D721Med (cell line): ENCODE measurements at places on chromosomes 5 and 9.

GRCh38 chr9:94157050-94157801, 73.0 kb downstream of the PTPDC1 start:
- DNase-seq = no peak

- DNase-seq = no peak
These were observed 7.6 kb downstream of the SPRY4 start for GRCh38 chr5:142317173-142317572.

GRCh38 chr9:124946167-124946566, 5.3 kb upstream of the GOLGA1 start:
- DNase-seq = no peak

GRCh38 chr5:134583766-134584165, 48.9 kb downstream of the SAR1B start:
- no peak for DNase-seq
